Stimulated activated naive CD4-positive, alpha-beta T cell (primary cell): ENCODE measurements at places on chromosomes 4 and X.

DNA sequence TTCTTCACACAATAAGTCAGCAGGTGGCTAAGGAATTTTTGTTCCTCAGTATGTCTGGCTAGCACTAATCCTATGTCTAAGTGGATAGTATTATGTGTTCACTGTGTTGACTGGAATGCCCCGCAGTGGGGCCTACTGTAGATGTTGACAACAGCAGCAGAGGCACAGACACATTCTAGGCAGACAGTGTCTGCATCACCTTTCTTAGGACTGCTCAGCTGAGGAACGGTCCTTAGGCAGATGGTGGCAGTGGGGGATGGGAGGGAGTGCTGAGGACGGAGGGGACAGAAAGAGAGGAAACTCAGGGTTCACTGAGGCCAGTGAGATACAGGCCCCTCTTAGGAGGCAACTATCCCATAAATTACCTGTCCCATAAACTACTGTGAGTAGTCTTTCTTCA, 44.6 kb upstream of the LEF1 start:
- no peak for DNase-seq

DNA sequence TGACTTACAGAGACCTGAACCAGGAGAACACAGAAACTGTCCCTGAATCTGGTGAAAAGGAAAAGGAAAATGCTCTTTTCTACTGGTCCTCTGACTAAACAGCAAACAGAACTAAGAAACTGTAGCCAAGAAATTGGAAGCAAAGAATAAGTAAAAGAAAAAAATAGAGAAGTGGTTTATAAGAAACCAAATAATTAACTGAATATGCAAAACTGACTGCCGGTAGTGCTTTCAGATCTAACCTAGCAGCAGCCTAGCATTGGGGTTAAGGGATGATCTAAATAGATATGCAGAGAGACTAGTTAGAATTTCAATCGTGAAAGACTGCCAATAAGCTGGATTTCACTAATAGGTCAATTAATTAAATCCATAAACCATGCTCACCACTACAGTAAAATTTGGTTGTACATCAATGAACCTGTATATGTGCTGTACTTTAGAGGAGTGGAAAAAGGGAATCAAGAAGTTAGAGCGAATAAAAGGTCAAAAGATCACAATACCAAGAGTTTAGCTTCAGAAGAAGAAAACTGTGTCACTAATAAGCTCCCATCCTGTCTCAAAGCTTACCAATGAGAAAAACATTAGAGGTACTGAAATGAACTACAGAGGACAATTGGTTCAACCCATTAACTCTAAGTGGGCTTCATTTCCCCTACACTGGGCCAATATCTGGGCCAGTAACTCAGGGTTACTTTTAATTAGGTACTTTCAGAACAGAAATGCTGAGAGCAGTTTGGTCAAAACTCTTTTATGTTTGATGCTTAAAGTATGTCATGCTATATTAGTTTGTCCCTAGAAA, 53.6 kb downstream of the KLHL13 start:
- DNase-seq: no peak

DNA sequence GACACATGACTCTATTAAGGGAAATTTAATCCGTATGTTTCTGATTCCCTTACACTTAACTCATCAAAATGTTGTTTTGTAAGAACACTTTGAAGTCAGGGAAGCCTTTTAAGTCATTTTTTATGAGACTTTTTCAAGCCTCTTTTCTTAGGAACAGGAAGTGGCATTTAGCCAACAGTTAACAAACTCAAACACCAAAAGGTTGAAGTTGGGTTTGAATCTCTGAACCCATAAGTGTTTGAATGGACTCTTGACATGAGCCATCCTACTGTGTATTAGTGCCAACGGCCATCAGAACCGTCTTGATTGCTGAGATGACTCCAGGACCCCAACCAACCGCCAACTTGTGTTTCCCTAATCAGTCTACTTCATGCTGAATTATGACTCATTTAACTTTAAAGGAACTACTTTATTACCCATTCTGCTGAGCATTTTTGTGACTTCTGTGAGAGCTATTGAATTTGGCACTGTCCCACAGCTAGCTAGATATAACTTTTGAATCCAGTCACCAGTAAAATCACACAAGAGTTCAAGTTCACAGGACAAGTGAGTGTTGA, 209.1 kb upstream of the FAT1 start:
- no peak for DNase-seq

- no peak for DNase-seq
Measured at GRCh38 chr4:70356185-70356584, 4.4 kb upstream of the SMR3A start.

- DNase-seq: no peak
Measured at GRCh38 chr4:99803566-99804101, 13.0 kb upstream of the DAPP1 start.

- no peak for DNase-seq
Measured at GRCh38 chr4:87382116-87382515, 8.9 kb downstream of the HSD17B11 start.

DNA sequence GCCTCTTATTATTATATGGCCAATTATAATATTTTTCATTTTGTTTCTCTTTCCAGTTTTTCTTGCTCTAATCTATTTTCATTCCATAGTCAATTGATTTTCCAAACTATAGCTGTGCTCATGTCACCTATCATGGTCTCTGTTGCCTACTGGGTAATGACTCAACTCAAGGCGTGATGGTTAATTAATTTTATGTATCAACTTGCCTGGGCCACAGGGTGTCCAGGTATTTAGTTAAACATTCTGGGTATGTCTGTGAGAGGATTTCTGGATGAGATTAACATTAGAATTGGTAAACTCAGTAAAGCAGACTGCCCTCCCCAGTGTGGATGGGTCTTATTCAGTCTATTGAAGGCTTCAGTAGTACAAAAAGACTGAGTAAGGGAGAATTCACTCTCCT, 9.9 kb downstream of the FHIP1A start:
- DNase-seq: no peak

- no peak for DNase-seq
Measured at GRCh38 chr4:90349636-90350035, 222.4 kb downstream of the CCSER1 start.

DNA sequence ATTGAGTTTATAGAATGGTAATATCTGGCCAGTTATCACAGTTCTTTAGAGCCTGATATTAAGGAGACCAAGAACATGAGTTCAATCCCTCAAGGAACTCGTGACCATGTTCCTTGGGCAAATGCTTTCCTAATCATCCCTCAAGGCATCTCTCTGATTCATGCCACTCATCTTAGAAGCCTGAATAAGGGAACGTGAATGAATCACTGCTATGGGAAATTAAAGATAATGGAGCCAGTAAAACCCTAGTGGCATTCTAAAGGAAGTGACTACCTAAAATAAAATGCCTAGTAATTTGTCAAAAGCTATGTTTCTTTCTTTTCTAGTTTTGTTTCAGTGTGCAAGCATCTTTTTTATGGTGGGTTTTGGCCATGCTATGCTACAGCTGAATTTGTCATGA, 1161.3 kb downstream of the C4orf33 start:
- no peak for DNase-seq

GRCh38 chrX:43618366-43619205, 37.5 kb upstream of the MAOA start:
- DNase-seq: no peak

DNA sequence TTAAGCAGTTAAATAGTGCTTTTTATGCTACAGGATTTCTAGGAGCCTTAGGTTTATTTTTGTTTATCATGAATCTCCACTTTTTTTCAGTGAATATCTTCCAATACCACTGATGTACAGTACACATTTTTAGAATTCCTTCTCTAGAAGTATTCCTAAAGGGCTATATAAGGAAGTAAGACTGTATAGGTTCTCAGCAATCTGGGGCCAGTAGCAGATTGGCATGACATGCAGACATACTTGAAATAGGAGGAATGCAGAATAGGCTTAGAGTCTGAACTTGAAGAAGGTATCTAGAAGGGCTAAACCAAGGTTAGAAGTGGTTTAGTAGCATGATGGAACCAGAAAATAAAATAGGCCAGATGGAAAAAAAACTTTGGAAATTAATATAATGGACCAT, 29.8 kb downstream of the HEPH start:
- no peak for DNase-seq

DNA sequence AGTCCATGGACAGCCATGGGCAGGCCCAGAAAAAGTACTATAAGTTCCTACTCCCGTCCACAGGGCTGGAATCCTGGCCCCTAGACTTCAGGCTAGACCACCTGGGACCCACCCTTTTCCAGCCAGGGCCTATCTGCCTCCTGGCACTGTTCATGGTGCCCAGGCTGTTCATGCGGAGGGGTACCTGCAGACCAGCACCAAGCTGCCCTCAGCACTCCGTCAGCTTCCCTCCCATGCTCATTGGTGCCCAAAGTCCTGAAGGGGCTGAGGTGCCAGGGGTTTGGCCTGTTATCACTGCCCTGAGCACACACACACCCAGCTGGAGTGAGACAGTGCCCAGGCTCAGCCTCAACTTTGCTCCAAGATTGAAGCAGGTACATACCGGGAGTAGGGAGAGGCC, 477.7 kb downstream of the STPG2 start:
- DNase-seq: no peak

GRCh38 chr4:173502282-173502681, 27.7 kb downstream of the HAND2 start:
- DNase-seq: no peak

DNA sequence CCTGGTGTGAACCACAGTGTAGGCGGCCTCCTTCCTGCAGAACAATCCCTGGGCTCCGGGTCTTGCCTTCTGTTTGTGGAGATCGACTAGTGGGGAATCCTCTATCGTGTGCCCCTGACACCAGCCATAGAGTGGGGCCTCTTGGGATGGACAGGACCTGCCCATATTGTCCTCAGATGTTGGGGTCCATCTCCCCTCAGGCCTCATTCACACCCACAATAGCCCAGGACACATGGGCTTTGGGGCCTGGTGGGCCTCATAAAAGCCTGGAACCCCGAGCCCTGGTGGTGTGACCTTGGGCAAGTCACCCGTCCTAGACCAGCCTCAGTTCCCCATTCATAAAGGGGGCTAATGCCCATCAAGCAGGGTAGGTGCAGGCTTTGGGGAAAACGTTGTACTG, 13.2 kb upstream of the GAGE10 start:
- no peak for DNase-seq

GRCh38 chr4:83170952-83171399, 56.4 kb upstream of the PLAC8 start:
- no peak for DNase-seq

- DNase-seq: no peak
Measured at GRCh38 chrX:23737413-23737812, 5.7 kb downstream of the ACOT9 start.

GRCh38 chr4:5024673-5025072, 5.4 kb upstream of the CYTL1 start:
- no peak for DNase-seq

- no peak for DNase-seq
Measured at GRCh38 chr4:28402751-28403150, 1542.1 kb downstream of the STIM2 start.

DNA sequence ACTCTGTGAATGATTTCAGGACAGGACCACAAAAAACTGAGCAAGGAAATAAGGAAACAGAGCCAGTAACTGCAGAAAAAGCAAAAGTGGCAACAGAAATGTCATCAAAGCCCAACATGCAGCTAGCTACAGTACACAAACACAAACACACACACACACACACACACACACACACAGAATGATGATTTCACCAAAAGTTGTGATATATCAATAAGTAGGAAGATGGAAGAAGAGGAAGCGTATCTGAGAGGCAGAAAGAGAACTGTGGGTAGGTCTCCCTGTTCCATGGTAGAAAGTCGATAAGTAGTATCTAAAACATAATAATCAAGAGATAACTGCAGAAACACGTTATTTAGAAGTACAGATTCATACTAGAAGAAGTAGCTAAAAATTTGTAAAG, 148.3 kb downstream of the MGST2 start:
- DNase-seq: no peak

DNA sequence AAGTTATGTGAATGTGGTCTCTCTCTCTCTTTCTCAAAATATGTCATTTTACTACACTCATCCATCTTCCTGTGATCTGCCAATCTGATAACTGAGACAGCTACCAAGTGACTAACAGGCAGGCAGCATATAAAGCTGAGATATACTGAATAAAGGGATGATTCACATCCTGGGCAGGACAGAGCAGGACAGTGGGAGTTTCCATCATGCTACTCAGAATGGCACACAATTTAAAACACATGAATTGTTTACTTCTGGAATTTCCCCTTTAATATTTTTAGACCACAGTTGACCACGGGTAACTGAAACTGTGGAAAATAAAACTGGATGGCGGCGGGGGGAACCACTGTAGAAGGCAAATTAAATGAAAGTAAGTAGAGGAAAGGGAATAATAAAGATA, 58.6 kb upstream of the DCTD start:
- no peak for DNase-seq

DNA sequence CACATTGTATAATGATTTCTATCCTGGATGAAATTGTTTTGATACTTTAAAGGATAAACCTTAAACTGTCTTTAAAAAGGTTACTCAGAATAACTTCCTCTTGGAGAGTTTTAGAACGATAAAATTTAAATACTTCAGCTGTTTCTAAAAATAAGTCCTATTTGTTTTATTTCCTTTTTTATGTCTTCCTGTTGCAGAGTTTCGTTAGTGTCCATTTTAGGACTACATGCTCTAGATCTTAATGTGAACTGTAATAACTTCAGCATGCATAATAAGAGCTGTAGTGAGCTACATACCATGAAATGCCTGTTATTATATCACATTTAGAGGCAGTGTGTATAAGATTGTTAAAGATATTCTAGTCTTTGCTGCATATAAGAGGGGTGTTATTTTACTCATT, 14.6 kb downstream of the ATP10D start:
- DNase-seq: no peak

- DNase-seq: no peak
Measured at GRCh38 chr4:183299464-183299863, 20.6 kb downstream of the CLDN22 start.

GRCh38 chr4:114658776-114659175, 60.2 kb downstream of the UGT8 start:
- no peak for DNase-seq

DNA sequence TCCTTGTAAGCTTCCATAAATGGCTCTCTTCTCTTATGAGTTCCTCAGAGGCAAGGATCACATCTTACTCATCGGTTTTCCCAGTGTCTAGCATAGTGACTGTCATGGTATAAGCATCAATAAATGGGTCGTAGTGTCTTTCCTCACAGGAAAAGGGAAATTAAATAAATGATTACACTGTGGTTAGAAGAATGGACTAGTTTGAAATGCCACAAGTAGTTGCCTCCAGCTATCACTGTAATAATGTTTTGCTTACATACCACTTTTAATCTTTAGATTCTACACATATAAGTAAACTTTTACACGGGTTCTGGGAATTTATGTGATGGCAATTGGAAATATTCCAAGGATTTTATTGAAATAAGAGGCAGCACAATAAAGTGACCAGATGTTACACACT, 152.8 kb upstream of the CXorf51A start:
- DNase-seq: no peak

DNA sequence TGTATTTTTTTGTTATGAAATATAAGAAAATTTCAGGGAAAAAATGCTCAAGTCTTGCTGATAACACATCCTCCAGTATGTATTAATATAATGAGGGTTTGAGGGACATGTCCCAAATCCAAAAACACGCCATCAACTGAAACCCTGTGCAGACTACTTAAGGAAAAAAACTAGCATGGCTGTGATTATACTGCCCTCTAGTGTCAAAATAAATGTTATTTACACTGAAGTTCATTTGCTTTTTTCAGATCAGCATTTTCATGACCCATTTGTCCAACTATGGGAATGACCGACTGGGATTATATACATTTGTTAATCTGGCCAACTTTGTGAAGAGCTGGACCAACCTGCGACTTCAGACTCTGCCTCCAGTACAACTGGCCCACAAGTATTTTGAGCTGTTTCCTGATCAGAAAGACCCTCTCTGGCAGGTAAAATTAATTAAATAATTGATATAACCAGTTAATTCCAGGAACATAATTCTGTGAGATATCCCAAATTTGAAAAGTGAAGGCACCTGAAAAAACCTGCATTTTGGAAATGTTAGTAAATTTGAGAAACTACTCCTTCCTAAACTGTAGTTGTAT, 128.5 kb downstream of the PRSS12 start:
- DNase-seq: peak; percentile 2
